ENCODE measurements at places on chromosomes 1 and 21.

DNA sequence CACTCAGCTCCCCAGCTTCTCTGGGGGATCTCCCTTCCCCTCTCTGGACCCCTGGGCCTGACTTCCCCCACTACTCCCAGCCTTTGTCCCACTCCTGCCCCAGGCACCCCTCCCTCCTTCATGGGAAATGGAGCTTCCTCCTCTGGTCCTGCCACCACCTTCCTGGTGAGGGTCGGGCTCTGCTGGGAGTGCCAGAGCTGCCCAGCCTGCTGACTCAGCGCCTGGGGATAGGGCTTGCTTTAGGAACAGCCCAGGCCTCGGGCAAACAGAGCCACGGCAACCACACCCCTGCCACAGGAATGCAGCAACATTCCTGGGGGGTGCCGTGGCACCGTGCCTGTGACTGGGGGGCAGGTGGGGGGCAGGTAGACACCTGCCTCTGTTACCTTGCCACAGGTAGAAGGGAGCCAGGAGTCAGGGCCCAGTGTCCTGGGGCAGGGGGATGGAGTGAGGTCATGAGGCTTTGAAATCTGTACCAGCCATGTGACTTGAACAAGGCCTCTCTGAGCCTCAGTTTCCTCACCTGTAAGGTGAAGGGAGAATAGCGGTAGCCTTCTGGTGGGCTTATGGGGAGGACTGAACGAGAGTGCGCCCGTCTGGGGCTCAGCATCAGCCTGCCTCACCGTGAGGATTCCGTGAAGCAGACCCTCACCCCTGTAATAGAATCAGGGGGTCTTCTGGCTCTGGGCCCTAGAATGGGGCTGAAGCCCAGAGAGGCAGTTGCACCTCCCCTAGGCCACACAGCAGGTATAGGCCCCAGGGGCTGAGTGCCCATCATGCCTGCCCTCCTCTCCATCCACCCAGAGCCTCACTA, 17.8 kb upstream of the EPHA2 start:
- DNase-seq = no peak

- no peak for DNase-seq
These were observed 13.4 kb upstream of the PEF1 start for GRCh38 chr1:31657972-31658510.

- DNase-seq = no peak
These were observed 117.5 kb upstream of the ARHGEF16 start for GRCh38 chr1:3336641-3337630.

DNA sequence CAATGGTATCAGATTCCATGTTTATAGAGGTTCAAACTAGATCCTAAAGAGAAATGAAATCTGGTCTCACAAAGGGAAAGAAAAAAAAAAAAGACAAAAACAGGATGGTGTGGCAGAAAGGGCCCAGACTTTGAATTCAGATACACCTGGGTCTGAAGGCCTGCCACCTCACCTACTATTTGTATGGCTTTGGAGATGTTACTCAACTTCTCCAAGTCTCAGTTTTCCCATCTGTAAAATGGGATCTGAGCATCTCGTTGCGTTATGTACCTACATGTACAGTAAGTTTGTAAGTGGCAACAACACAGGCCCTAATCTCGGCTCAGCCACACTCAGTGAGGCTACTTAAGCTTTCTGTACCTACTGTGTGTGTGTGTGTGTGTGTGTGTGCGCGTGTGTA, 147.5 kb upstream of the FGGY start:
- no peak for DNase-seq

- DNase-seq = peak; percentile 39
These were observed 26.2 kb upstream of the SCMH1 start for GRCh38 chr1:41268154-41268770.

DNA sequence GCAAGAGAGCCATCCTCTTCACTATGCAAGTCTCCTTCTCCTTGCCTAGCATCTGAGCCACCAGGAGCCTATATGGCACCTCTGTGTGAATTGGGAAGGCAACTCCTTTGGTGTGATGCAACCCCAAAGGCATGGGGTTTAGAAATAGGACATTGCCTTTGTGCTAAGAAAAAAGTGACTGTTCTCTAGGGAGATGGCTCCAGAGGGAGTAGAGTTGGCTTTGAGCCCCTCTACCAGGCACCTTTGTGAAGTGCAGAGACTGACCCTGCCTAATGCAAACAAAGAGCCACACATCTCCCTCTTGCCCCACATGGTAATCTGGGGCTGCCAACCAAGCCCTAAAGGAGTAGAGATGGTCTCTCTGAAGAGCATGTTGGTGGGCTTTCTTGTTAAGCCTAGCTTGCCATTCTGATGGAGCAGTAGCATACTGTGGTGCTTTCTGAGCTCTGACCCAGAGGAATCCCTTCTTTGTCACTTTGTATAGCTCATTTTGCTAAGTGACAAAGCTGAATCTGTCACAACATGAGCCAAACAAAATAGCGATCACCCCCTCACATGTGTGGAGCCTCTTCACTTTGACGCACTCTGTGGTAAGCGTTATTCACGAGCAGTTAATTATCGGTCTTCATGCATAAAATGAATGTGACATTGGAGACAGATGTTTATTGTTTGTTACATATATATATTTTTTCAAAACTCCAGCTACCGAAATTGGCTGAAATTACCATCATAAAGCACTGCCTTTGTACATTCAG, 74.4 kb downstream of the RWDD3 start:
- no peak for DNase-seq

DNA sequence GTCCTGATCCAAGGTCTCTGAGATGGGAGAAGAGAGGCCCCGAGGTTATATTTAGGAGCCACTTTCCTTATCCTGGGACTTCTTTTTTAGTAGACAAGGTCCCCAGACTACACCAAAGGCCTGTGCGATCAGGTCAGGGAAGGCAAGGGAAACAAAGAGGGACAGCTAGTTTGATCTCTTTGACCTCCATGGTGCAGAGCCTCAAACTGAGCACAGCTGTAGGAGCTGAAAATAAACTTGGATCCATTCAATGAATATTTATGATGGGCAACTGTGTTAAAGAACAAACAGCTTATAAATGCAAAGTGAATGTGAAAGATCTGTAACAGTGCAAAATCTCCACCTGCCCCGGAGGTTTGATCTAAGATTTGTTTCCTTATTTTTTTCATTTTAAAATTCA, 256.6 kb downstream of the DYRK1A start:
- DNase-seq = no peak

DNA sequence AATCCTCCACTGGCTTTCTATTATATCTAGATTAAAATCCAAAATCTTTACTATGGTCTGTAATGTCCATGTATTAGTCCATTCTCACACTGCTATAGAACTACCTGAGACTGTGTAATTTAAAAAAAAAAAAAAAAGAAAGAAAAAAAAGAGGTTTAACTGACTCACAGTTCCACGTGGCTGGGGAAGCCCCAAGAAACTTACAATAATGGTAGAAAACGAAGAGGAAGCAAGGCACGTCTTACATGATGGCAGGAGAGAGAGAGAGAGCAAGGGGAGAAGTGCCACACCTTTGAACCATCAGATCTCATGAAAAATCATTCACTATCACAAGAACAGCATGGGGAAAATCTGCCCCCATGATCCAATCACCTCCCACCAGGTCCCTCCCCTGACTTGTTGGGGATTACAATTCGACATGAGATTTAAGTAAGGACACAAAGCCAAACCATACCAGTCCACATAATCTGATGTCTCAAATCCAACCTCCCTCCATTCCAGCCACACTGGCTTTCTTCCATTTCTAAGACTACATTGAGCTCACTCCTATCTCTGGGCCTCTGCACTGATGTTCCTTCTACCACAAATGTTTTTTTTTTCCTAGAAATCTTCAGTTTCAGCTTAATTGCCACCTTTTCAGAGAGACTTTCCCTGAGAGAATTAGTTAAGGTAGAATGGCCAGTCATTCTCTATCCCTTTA, 92.4 kb downstream of the EIF4G3 start:
- no peak for DNase-seq

GRCh38 chr1:159854116-159854692, 8.3 kb downstream of the VSIG8 start:
- no peak for DNase-seq

GRCh38 chr1:206663362-206663761, 21.3 kb upstream of the MAPKAPK2 start:
- DNase-seq = no peak

DNA sequence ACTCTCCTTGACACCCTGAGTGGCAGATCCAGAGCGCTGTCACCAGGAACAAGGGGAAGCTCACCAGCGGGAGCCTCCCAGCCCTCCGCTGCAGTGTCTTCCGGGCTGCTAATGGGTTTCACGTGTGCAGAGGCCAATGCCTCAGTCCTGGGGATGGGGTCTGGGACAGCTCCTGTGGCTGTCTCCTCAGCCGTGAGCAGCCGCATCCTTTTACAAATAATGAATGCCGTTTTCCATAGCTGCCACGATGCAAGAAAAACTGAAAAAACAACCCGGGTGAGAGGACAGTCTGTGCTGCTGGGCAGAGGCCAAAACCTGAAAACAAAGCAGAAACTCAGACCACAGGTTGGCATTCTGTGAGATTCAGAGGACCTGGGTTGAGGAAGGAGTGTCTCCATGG, 212.2 kb upstream of the RAB4A start:
- no peak for DNase-seq

DNA sequence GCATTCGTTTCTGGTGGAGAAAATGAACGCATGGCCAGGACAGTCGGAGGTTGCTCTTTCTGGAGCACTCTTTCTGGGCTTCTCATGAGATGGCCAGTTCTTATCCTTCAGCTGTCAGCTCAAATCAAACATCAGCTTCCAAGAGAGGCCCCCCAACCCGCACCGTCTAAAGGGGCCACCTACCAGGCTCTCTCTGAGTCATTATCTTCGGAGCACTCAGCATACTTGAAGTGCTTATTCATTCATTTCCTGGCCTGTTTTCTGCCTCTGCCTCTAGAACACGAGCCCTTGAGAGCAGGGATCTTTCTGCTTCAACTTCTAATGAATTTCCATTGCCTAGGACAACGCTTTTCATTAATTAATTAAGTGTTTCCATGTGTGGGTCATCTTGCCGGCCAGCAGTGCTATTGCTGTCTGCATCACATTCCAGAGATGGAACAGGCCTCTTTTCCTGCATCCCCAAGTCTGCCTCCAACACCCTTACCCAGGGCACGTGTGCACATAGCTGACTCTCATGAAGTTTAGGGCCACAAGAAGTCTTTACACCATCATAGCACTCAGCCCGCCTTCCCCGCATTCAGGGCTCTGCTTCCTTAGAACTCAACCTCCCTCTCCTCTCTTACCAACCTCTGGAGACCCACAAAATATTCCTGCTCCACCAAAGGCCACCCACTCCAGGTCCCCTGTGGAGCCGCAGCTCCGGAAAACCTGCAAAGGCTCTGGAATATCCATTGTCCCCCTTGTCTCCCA, 52.1 kb upstream of the LAPTM5 start:
- no peak for DNase-seq

- no peak for DNase-seq
These were observed 26.9 kb downstream of the ITPKB start for GRCh38 chr1:226711976-226712741.

DNA sequence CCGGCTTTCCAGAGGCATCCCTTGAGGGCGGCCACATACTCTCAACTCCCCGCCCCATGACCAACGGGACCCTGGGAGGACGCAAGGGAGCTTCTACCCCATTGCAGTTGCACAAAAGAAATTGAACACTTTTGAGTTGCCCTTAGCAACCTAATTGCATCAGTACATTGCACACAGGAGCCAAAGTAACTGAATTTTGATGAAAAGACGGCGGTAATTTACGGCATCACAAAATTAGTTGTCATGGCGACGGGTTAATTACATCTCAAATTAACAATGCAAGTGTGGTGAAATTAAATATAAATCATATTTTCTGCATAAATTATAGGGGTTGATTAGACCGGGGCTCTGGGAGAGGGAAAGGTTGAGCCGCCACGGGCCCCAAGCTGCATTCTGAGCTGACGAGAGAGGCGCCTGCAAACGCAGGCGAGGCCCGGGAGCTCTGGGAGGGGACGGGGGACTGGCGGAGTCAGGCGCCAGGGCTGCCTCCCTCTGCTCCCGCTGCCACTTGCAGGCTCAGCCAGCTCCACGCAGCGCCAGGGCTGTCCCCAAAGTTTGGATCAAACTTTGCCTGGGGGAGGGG, 61.4 kb downstream of the CASZ1 start:
- no peak for DNase-seq

- no peak for DNase-seq
These were observed 1.6 kb downstream of the SLC19A2 start for GRCh38 chr1:169484101-169484500.

GRCh38 chr1:246335151-246335550, 171.9 kb downstream of the SMYD3 start:
- no peak for DNase-seq

Data from stimulated activated CD4-positive, alpha-beta T cell treated with anti-CD3 and anti-CD28 coated beads, Interleukin-12 subunit alpha, Interleukin-12 subunit beta, amount 100 ng/mL, for 24 hours (primary cell).